Cortex of kidney (tissue), 1 donor: ENCODE measurements at places on chromosomes 5 and 9.

- no peak for DNase-seq
These were observed 65.8 kb downstream of the RAD23B start for GRCh38 chr9:107348836-107349235.

- no peak for DNase-seq
These were observed 697.3 kb downstream of the TLR4 start for GRCh38 chr9:118401546-118401945.

- no peak for DNase-seq
These were observed 41.2 kb upstream of the VCAN start for GRCh38 chr5:83430130-83431010.

DNA sequence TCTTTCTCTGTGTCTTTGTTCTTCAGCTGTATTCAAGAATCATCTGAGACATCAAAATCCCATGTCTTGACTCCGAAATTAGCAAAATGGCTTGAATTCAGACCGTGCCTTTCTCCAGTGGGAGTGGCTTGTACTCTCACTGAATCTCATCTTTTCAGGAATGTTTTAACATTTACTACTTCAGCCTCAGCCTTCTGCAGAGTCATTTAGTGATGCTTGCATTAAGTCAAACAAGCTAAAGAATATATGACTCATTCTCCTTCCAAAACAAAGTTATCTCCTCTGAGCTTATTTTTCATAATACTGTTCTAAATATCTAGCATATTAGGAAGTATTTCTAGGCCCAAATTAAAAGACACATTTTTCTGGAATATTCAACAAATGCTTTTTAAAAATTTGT is 205.3 kb downstream of the CDH10 start:
- DNase-seq: no peak

DNA sequence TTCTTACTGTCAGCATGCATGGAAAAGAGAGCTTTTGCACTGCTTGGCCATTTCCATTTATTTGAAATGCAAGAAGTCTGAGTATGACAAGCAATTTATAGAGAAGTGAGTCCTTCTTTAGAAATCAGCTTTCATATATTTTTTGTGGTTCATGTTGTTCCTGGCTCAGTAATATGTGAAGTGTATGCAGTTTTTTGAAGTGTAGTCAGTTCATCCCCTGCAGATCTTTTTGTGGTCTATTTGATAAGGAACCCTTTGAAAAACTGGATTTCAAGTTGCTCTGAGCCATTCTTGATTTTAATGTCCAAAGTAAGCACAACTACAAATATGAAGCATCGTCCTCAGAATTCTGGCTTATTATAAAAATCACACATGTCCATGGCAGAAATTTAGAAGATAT is 294.1 kb upstream of the SMC2 start:
- no peak for DNase-seq

DNA sequence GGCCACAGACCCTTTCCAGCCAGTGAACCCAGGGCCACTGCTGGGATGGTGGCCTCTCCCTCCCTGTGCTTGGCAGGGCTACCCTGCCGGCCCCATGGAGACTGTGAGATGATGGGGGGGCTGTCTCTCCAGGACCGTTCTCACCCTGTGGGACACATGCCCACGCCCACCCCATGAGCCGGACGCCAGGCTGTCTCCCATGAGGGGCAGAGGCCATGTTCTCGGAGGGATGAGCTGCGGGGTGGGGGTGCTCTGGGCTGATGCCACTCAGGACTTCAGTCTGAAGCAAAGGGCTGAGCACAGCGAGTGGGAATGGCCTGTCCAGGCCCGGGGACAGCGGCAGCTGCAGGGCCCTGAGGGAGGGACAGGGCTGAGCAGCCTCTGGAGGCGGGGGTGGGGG is 88.9 kb downstream of the KCNT1 start:
- no peak for DNase-seq

- no peak for DNase-seq
These were observed 237.1 kb upstream of the PUM3 start for GRCh38 chr9:3080951-3081350.

DNA sequence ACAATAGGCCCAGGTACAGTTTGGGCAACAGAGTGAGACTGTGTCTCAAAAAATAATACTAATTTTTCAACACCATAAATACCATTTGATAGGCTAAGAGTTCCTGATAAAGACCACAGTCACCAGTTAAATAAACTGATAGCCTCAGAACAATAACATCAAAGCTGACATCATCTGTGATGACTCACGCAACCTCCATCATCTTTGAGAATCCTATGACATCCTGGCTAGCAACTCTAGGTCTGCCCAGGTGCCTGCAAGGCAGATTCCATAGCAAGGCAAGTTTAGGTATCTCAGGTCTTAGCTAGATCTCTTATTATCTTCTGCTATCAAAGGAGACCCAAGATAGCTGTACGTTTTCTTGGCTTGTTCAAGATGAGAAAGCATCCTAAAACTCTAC is 30.5 kb upstream of the UBAP2 start:
- no peak for DNase-seq

- no peak for DNase-seq
These were observed 107.9 kb upstream of the ZNF366 start for GRCh38 chr5:72615061-72615460.

DNA sequence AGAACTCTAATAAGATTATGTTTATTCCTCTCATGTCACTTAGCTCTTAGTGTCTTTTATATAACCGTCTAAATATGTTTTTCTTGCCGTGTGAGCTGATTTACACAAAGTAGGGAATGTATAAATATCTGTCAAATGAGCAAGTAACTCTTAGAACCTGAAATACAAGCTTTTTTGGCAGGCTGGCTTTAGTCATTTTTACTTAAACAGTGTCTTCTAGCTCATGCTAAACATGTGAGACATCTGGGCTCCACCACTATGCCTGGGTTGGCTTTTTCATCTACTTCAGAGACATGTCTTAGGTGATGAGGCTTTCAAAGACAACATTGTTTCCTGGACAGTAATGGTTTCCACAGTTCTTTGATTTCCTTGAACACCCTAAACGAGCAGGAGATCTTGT is 137.2 kb upstream of the ZNF608 start:
- DNase-seq: no peak

- DNase-seq: no peak
These were observed 36.7 kb upstream of the HMHB1 start for GRCh38 chr5:143775258-143775657.

- DNase-seq: no peak
These were observed 216.7 kb downstream of the CDH18 start for GRCh38 chr5:19771174-19771835.

GRCh38 chr9:35237311-35237710 is 75.5 kb downstream of the UNC13B start:
- DNase-seq: no peak

- no peak for DNase-seq
These were observed 166.8 kb downstream of the ATP10B start for GRCh38 chr5:160685219-160685618.

GRCh38 chr5:133953568-133954145 is 14.8 kb downstream of the C5orf15 start:
- DNase-seq: no peak

DNA sequence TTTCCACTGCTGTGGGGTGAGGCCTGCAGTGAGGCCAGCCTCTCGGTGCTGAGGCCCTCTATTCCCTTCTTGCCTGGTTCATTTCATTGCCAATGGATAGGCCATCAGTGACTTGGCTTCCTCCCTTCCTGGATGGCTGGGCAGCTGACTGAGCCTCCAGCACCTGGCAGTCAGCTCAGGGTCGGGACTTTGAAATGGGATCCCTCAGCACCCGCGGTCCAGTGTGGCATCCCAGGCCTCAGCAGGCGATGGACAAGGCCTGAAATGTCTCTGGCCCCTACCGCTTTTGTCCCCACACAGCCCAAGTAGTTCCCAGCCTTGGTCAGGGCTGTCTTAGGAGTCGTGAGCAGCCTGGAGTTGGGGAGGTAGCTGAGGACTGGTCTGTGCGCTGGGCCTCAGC is 17.2 kb downstream of the NDST1 start:
- no peak for DNase-seq

DNA sequence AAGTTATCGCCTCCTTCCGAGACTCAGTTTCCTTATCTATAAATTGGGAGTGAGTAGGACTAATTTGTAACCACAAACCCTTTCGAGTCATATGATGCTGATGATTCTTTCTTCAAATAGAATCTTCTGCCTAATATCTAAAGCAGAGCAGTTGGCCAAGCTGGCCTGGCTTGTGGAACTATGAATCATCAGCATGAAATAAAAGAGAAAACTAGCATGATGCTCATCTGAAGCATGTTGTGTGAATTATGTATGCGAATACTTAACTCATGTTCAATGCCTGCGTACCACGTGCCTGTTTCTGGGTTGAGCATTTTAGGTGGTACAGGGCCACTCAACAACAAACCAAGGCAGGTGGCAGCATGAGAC is 15.0 kb upstream of the ORM1 start:
- no peak for DNase-seq

GRCh38 chr5:1106385-1107166 is 5.3 kb downstream of the SLC12A7 start:
- no peak for DNase-seq

- no peak for DNase-seq
These were observed 48.6 kb upstream of the TLE1 start for GRCh38 chr9:81737871-81738507.

DNA sequence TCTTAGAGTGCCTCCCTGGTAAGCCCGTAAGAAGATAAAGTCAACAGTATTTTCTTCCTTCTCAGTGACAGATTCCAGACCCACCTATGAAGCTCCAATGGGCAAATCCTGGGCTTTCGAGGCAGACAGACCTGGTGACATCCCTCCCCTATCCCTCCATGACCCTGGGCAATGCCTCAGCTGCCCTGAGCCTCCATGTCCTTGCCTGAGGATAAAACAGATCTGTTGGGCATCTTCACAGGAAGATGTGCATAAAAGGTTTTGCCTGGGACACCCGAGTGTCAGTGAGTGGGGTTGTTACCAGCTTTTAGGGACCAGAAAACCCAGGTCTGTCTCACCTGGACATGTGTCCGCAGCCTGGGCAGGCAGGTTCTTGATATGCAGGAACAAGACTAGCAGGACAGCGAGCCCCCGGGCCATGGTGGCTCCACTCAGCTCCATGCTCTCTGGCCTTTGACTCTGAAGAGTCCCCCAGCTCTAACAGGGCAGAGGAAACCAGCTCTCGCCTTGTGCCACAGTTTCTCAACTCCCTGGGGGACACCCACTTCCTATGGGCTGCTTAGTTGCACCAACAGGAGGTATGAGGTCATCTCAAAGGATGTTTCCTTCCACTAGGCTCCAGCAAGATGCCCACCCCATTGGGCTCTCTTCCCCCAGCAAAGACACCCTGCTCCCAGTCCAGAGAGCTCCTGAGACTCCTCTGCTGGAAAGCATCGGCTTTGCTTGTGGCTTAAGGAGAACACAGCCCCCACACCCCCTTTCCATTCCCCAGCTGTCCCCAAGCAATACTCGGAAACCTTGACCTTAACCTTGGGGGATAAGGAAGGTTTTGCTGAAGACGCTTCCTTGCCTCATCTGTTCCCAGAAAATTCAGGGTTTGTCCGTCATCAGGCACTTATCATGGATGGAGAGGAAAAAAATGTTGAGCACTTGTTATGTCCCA is at the start of gene FCN1:
Gene FCN1, minus strand, starts transcription at position 482 of the 943 bp plus-strand sequence. Its CDS starts 41 bp downstream, at position 441.
- DNase-seq: no peak

GRCh38 chr5:116518423-116518822 is 56.2 kb downstream of the SEMA6A start:
- DNase-seq: no peak
